Femur (tissue), 1 donor: ENCODE measurements at places on chromosomes 2 and 18.
A peak's percentile ranks its signal among the peaks of the same experiment; 100 is the strongest.

DNA sequence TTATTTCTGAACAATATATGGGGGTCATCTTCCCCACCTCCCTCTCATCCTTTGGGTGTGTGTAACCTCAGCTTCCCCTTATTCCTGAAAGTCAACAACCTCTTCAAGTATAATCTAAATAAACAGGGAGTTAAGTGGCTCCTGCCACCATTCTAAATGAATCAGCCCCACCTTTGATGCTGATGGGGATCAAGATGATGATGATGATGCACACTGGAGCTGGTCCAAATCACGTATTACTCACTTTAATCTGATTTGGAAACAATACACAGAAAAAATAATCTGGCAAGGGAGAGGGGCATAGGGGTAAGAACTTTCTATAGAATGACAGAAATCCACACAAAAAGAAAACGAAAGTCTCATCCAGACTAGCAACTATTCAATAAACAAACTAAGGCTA is 7.1 kb downstream of the ACVR1 start:
- DNase-seq = no peak

GRCh38 chr18:36096955-36097354 is 29.6 kb upstream of the RPRD1A start:
- no peak for DNase-seq

GRCh38 chr2:23698116-23698693 is 228.7 kb downstream of the ATAD2B start:
- DNase-seq = no peak

DNA sequence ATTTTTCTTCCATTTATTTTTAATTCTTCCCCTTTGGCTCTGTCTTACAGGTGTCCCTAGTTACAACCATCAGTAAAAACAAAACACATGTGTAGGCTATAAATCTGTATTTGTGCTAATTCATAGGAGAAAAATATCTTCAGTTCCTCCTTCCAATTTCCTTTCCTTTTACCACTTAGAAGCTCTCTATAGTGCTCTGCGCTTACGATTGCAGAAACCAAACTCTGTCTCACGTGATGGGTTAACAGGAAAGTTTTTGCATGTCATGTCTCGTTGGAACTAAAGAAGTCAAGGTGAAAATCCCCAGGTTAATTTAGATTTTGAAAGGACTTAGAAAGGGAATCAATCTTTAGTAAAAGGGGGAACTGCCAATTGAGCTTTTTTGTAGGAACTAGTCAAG is 1390.5 kb upstream of the ZEB2 start:
- no peak for DNase-seq

- DNase-seq = no peak
These were observed 11.8 kb downstream of the C2orf69 start for GRCh38 chr2:199922856-199923255.

- DNase-seq = no peak
These were observed 305.9 kb downstream of the ARHGAP15 start for GRCh38 chr2:143435131-143435530.

- DNase-seq = no peak
These were observed 464.4 kb downstream of the PTPRM start for GRCh38 chr18:8031496-8031895.

GRCh38 chr2:6927186-6927585 is 10.0 kb downstream of the RNF144A start:
- no peak for DNase-seq

DNA sequence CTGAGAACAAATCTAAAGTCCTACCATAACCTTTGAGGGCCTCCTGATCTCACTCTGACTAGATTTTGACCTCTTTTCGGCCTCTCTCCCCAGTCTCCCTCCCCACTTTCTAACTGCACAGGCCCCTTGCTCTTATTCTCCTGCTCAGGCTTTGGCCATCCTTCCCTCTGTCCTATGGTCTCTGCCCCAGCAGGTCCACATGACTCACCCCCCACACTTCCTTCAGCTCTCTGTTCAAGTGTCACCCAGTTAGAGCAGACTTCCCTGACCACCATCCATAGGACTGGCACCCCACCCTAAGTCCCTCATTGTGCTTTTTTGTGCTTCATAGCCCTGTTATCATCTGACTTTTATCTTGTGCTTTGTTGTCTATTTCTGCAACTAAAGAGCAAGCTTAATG is 41.2 kb upstream of the NT5C1B start:
- no peak for DNase-seq

DNA sequence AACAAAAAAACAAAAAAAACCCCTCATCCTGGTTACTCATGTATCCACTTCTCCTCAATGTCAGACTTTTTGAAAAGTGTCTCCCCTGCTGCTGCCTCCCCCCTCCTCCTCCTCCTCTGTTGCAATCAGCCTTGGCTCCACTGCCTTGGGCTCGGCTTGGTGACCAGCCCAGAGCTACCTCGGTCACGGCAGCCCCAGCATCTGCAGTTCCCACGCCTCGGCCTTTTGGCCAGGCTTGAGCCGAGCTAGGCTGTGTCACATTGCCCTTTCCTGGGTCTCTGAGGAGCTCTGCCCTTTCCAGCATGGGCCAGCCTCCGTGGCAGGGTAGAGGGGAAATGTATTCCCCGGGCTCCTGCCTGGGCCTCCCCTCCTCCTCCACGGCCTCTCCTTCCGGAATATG is 22.7 kb upstream of the INHBB start:
- DNase-seq = no peak

DNA sequence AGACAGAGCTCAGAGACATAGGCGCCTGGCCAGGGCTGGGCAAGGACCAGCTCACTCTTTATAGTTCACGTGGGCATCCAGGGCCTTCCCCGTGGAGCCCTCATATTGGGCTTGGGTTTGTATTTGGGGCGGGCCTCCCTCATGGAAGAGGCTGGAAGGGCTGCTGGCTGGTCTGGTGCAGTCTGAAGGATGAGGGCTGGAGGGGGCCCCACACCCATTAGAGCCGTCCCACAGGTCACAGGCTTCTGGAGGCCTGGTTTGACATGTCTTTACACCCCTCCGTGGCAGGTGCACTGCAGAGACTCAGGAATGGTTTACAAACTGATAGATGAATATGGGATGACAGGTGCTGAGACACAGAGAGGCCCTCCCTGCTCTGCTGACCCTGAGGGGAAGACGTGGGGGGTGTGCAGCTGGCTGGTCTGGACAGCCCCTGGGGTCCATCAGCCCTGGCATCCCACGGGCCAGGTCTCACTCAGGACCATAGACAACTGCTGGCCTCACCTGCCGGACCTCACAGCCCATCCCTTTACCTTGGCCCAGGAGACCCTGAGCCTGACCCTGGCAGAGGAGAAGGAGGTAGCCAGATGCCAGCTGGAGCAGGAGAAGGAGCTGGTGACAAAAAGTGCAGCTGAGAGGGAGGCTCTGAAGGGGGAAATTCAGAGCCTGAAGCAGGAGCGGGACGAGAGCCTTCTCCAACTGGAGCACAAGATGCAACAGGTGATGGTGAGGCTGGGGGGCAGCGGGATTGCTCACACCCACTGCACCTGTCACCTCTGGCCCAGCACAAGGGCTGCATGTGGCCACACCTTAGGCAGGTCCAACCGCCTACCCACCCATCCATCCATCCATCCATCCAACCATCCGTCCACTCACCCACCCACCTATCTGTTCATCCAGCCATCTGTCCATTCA is 43.9 kb downstream of the CROCC2 start:
- peak; percentile 7 for DNase-seq

- no peak for DNase-seq
These were observed 67.4 kb upstream of the HAAO start for GRCh38 chr2:42859791-42860190.

GRCh38 chr2:98541489-98541888 is 66.8 kb downstream of the COA5 start:
- DNase-seq = no peak

- DNase-seq = no peak
These were observed 428.8 kb downstream of the ZNF521 start for GRCh38 chr18:24923138-24923537.

GRCh38 chr2:79947751-79948150 is 356.8 kb downstream of the LRRTM1 start:
- no peak for DNase-seq

DNA sequence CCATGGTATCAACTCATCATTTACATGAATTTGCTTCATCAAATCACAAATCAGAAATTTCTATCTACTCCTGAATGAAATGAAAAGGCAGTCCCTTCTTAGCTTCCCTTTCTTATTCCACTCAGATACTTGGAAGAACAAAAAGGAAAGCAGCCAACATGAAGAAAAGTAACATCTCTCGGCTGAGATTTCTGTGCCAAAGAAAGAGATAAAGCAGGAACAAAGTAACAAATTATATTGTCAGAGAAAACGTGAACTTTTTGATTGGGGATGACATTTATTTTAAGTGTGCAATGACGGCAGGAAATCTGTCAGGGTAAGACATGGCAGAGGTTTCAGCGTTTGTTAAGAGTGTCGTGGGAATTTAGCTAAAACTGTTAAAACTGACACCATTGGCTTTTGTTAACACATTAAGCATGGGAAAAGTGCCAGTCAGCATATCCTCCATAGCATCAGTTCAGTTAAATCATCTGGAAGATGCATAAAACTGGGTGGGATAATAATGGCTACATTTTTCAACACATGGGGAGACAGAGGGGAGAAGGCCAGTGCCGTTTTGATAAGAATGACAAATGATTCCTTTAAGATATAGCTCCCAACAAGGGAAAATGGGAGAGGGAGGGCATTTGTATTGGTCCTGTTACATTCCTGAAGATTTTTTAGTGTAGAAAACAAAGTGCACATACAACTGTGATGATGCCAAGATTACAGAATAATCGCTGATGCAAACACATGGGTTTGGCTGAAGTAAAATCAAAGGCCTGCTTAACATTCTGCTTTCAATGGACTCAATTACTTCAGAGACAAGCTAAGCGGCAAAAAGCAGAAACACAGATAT is 211.6 kb downstream of the ZNF521 start:
- DNase-seq = no peak

GRCh38 chr2:161571051-161571429 is 53.2 kb upstream of the SLC4A10 start:
- DNase-seq = peak; percentile 62

DNA sequence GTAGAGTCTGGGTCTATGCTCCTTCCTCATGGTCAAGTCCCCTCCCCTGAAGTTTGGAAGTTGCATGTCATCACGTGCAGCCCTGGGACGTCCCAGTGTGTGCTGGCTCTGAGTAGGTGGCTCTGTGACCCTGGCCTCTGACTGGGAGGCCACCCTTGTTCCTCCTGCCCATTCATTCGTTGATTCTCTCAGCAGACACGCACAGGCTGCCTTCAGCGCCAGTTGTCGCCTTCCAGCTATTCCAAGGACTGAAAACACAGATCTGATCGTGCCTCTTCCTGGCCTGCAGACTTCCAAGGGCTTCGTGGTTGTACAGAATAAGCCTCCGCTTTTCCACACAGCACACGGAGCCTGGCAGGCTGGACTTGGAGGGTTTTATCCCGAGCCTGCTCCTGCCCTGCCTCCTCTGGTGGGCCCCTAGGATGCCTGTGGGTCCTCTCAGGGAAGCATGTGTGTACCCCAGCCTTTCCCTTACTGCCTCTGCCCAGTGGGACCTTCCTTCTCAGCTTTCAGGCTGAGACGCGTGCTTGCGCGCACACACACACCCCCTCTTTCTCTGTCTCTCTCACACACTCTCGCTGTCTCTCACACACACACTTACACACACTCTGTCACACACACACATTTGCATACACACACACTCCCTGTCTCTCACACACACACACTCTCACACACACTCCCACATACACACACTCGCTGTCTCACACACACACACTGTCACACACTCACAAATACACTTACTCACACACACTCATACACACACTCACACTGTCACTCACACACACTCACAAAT is 17.7 kb downstream of the SH3BP4 start:
- DNase-seq = no peak

- no peak for DNase-seq
These were observed 11.3 kb upstream of the PXDN start for GRCh38 chr2:1755436-1756191.

GRCh38 chr2:222677981-222678380 is 6.5 kb downstream of the MOGAT1 start:
- DNase-seq = no peak

- DNase-seq = no peak
These were observed 153.8 kb downstream of the MAP2 start for GRCh38 chr2:209577376-209578357.

GRCh38 chr2:237790353-237790752 is 8.2 kb upstream of the RBM44 start:
- no peak for DNase-seq

GRCh38 chr2:170024721-170025120 is 153.2 kb upstream of the MYO3B start:
- no peak for DNase-seq

GRCh38 chr2:52934920-52935640 is 832.5 kb upstream of the CHAC2 start:
- no peak for DNase-seq

- no peak for DNase-seq
These were observed 1.7 kb upstream of the ICOS start for GRCh38 chr2:203934711-203935438.

- DNase-seq = peak; percentile 20
These were observed 7.0 kb upstream of the SP9 start for GRCh38 chr2:174327841-174328113.

DNA sequence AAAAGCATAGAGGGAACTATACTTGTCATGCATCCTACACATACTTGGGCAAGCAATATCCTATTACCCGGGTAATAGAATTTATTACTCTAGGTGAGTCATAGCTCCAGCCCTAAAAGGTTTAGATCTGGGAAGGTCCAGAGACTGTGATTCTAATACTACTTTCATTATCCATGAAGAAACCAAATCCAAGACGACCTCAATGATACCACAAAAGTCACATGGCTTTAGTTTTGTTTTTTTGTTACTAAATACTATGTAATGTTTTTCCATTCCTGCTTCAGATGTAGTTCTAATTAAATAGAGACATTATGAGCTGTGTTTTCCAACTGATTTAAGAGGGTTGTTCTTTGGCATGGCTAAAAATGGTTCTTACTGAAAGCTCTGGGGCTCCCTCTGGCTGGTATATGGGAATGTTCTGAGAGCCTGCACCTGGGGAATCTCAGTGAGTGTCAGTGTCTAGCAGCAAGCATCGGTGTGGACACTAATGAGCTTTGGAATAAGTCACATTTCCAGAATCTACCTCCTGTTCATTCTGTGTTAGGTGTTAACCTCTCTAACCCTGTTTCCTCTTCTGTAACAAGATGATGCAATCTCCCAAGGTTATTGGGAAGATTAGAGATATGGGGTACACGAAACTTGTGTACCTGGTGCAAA is 20.5 kb upstream of the IL1RL2 start:
- peak; percentile 45 for DNase-seq

DNA sequence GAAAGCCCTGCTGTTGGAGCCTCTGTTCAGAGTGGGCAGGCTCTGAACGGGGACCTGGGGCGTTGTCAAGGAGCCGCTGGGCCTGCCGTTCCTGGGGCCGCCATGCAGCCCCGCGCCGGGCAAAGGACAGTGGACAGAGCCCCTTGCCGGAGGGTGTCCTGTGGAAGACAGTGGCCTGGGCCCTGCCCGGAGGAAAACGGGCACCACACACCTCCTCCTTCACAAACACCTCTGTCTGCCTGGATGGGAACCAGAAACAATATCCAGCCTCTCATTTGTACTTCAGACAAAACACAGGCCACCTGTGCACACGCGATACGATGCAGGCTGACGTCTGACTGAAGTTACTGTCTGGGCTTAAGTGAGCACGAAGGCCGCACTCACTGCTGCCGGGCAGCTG is 233.7 kb downstream of the TWIST2 start:
- DNase-seq = no peak
